Mammary epithelial cell (primary cell): ENCODE measurements at places on chromosomes 1 and 21. TPM values are rescaled to one million over a fixed set of nuclear protein-coding genes. Genes with fewer than 3 reads are reported as not detected.

DNA sequence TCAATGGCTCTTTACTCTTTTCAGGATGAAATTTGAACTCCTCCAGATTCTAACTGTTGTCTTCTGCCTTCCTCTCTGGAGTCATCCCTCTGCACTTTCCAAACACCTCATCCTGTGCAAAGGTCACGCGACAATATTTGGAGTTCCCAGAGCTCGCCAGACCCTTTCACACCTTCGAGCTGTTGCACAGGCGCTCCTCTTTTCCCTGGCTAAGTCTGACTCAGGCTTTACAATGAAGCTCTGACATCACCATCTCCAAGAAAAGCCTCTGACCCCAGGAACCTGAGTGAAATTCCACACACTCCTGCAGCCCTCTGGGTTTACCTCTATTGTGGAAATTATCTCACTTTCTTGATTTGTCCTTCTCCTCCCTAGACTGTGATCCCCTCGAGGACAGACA, 270.3 kb downstream of the RGS7 start:
- DNase-seq, result no peak

GRCh38 chr1:227844320-227845146, 29.1 kb downstream of the PRSS38 start:
- no peak for DNase-seq

DNA sequence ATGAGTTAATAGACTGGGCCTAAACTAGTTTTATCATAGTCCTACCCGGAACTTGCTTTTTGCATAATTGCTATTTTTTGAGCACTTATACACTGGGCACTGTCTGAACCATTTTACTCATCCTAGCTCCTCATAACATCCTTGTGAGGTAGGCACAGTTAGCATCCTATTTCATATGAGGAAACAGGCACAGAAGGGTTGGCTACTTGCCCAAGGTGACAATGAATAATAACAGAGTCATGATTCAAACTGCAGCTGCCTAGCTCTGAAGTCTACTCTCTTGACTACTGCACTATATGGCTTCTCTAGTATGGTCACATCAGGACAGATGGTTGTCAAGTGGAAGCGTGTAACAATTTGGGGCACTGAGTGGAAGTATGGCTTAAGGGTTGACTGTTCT, 18.2 kb upstream of the RC3H1 start:
- peak; percentile 89 for DNase-seq

DNA sequence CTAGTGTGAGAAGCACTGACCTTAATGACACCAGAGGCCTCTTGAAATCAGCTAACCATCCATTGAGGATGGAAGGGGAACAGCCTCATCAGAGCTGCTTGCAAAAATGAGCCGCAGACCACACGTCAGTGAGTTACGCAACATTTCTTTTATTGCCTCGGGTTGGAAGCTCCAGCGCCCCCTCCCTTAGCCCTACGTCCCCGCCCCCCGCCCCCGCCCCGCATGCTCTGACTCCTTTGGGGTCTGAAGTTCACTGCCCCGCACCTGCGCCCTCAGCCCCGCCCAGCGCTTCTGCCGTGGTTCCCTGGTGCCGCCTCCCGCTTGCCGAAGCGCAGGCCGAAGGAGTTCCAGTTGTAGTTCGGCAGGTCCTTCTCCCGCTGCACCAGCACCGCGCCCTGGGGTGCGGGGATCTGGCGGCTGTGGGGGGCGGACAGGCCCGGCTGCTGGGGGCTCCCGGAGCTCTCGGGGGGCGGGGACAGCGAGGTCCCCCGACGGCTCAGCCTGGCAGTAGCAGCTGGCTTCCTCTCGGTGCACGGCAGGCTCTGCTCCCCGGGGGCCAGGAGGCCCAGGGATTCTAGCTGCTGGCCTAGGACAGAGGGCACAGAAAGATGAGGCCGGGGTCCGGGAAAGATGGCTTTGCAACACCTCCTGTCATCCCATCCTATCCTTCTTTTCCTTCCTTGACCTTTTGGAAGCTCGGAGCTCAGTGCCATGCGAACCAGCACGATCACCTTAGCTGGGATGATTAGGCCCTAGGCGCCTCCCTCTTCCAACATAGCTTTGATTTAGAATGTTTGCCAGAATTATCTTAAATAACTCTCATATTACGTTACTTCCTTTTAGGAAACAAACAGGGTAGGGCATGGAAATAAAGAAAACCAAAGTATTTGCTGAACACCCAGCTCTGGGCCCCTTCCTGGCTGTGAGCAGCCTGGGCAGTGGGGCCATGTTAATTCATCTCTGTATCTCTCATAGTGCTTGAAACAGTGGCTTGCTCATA, 5.8 kb downstream of the KISS1 start:
- DNase-seq, result no peak

- no peak for DNase-seq
Observed at GRCh38 chr1:104795931-104796330, 1046.2 kb downstream of the AMY1C start.

- DNase-seq, result no peak
Observed at GRCh38 chr1:71640998-71641397, 560.2 kb upstream of the ZRANB2 start.

DNA sequence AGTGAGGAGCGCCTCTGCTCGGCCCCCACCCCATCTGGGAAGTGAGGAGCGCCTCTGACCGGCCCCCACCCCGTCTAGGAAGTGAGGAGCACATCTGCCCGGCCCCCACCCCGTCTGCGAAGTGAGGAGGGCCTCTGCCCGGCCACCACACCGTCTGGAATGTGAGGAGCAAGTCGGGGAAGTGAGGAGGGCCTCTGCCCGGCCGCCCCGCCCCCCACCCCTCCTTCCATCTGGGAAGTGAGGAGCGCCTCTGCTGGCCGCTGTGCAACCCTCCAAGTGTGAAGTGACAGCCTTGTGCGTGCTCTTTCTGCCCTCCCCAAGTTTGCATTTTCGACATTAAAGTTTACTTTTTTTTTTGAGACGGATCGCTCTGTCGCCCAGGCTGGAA, 5.1 kb upstream of the ZZZ3 start:
- DNase-seq, result no peak

IL12RB2 gene
- 11.5 TPM for total RNA-seq

DNA sequence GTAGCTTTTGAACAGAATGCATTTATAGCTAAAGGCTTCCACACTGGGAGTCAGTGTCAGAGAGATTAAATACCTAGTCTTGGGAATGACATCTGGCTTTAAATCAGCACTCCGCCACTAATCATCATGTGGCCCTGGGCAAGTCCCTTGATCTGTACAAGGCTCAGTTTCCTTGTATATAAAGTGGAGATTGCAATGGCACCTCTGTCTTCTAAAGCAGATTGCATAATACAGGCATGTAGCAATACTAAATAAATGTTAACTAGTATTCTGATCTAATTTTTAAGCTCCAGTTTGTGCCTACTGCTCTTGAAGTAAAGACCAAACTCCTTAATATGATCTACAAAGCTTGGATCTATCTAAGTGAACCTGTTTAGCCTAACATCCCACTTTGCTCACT, 249.4 kb downstream of the PLPP3 start:
- DNase-seq, result no peak

- DNase-seq, result no peak
Observed at GRCh38 chr1:5001466-5001865, 347.1 kb downstream of the AJAP1 start.

INSRR gene
- total RNA-seq, result not detected

DNA sequence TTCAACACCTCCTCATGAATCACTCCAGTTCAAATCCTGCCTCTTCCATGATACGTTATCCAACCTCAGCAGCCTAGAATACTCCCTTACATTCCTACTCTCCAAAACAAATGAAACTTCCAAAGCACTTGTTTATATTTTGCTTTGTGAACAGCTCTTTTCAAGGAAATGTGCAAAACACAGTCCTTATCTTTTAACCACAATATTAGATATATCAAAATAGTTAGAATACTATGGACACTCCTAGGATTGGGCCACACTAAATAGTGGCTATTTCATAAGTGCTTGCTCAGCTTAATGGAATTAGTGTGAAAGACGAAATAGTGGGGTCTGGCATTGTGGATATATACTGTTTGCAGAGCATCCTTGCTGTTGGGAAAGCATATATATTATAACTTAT, 173.5 kb downstream of the ZC3H11B start:
- no peak for DNase-seq

DNA sequence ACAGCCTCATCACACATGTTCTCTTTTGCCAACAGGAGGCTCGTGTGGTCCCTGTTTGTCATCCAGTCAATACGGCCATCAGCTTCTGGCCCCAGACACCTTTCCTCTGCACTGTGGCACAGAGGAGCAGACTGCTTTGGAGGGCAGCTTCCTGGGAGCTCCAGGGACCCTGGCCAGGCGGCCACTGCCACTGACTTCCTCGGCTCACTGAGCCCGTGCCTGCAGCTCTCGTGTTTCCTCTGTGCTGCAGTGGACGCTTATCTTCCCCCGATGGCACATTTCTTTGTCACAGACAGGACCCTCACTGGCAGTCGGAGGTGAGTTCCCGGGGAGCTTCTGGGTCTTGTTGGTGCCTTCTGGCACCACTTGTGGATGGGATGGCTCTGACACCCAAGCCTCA, 67.0 kb upstream of the DIRAS3 start:
- no peak for DNase-seq

GJA5 gene
- 255 TPM for total RNA-seq

DNA sequence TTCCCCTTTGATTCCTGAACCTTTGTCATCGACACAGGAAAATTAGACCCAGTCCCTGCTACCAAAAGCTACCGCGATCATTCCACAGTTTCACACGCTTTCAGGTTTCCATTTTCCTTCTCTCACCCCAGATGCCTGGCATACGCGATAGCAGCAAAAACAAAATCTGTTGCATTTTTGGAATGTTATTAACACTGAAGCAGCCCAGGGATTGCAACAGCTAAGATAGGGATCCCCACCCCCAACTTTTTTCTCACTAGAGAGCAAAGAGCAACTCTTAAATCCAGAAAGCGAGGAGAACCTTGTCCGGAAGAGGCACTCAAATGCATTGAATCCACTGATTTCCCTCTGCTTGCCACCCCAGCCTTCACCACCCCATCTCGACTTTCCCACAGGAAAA, 8.9 kb downstream of the OVAAL start:
- DNase-seq, result no peak
